Activated B cell treated with CpG ODN at 0.5 μM for 24 hours (primary cell): ENCODE measurements at places on chromosomes 4 and X. TPM values are rescaled to one million over a fixed set of nuclear protein-coding genes. Genes with fewer than 3 reads are reported as not detected.

Gene GK2
- not detected in 2 replicates for total RNA-seq

Gene HSFX2
- 0.33 and 0.51 TPM in 2 replicates for total RNA-seq

- peak; percentile 37 for DNase-seq
Measured at GRCh38 chr4:153438916-153439756, 27.0 kb upstream of the TMEM131L start.

- DNase-seq: no peak
Measured at GRCh38 chrX:101957174-101957573, 25.3 kb upstream of the ZMAT1 start.

GRCh38 chr4:33057736-33058135, 2337.6 kb downstream of the PCDH7 start:
- DNase-seq: no peak

GRCh38 chr4:48943387-48943786, 36.8 kb upstream of the OCIAD2 start:
- DNase-seq: no peak

GRCh38 chr4:60981534-60981933, 218.6 kb upstream of the ADGRL3 start:
- no peak for DNase-seq

DNA sequence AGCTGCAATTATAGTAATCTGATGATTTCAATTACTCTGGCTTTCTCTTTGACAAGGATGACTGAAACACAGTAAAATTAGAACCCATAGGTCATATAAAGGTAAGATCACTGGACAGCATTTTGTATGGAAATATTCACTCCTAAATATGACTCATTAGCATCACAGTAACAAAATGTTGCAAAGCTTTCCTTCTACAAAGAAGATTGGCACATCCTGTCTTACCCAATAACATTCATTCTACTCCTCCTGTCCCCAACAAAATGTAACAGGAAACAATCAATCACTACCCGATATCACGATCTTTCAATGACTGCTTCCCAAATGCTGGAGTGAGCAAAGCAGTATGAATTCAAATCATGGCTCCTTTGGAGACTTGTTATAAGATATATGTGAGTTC, 95.3 kb downstream of the FANCB start:
- DNase-seq: no peak

- DNase-seq: no peak
Measured at GRCh38 chr4:45423896-45424295, 697.5 kb upstream of the GNPDA2 start.

DNA sequence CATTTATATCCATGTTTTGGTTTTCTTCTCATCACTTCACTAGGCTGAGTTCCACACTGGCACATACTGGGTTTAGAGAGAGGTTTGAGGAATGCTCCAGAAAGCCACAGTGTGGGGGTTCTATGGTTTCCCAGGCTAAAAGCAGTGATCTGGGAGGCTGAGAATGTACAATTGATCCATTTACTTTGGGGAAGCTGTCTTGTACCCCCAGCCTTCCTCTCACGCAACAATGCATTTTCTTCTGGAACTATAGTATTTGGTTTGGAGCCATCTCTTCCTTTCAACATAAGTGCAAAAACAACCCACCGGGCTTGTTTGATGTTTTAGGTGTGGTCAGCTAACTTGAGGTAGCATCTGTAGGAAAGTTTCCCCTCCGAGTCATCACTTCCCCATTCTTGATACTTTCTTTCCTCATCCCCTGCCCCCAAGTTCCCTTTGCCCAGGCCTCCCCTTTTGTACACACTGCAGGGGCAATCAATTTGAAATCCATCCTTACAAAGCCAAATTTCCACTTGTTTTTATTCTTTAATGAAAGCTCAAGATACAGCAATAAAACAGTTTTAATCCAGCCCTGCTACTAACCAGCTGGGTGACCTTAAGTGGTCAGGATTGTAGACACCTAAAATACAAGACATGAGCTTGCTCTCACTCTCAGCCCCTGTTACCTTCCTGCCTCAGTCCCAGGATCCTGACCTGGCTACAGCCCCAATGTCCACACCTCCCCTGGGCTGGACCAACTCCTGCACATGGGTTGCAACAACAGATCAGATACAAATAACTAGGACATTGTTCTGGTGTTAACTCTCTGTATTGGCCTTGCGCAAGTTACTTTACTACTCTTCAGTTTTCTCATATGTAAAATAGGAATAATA, 109.2 kb downstream of the FHDC1 start:
- DNase-seq: no peak

DNA sequence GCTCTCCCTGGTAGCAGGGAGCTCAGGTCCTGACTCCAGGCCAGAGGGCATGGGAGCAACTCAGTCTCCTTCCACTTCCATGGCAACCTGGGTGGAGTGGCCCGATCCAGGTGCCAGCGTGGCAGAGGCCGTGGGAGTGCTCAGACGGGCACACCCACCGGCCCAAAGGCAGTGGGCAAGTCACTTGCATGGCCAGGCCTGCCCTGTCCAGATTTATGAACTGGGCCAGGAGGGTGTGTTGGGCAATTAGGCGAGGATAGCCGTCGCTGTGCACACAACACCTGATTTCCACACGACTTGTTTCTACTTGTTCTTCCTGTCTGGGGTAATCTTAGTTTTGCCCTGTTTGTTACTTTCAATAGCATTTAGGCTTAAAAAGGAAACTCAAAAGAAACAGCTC, 55.5 kb upstream of the NYX start:
- no peak for DNase-seq

DNA sequence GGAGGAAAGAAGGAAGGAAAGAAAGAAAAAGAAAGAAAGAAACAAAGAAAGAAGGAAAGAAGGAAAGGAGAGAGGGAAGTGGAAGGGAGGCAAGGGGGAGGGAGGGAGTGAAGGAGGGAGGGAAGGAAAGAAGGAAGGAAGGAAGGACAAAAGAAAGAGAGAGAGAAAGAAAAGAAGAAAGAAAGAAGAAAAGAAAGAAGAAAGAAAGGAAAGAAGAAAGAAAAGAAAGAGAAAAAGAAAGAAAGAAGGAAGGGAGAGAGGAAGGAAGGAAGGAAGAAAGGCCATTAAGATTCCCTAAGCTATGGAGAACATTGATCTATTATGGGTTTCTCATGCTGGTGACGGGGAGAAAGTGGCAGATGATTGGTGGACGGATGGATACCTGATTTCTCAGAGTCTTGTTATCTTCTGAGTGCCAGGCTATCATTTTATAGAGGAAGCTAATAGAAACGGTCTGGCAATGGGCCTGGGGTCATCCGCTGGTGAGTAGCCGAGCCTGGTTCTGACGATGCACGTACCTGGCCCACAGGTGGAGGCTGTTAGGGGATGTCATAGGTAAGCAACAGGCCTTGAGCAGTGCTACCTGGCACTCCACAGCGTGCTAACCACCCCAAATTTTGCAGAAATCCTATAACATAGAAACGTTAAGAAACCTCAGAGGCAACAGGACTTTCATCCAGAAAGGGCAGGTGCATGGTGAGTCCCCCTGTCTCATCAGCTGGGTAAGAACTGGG, 142.9 kb downstream of the SHOX start:
- no peak for DNase-seq

DNA sequence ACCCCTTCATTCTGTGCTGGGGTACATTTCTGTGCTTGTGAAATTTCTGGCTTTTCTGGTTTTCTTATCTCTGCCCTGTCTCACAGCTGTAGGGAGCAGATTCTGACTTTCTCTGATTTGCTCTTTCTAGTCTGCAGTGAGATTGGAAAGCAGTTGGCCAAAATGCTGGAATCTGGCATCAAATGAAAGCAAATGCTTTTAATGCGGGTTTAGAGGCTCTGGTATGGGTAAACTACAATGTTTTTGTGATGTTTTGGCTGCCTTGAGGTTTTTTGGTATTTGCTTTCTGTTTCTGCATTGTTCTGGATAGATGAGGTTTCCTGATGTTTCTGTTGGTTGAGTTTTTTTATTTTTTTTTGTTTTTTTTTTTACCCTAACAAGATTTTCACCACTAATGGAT, 23.8 kb downstream of the SMIM20 start:
- no peak for DNase-seq
